Thoracic aorta (tissue), 2 donors: ENCODE measurements at places on chromosomes 16 and 17. TPM values are rescaled to one million over a fixed set of nuclear protein-coding genes. Genes with fewer than 3 reads are reported as not detected.

The ABCA9 gene
- total RNA-seq = 38.6 TPM

The TMEM220 gene
- total RNA-seq = 7.0 TPM

The PYDC1 gene
- not detected for total RNA-seq

The TP53TG3 gene
- total RNA-seq = not detected

The GRIN2C gene
- 0.42 TPM for total RNA-seq

The CACNG1 gene
- not detected for total RNA-seq

The ATF7IP2 gene
- 7.2 TPM for total RNA-seq

The SLC5A10 gene
- total RNA-seq = not detected

The SARM1 gene
- 24.1 TPM for total RNA-seq

The KRTAP9-8 gene
- not detected for total RNA-seq

The NOS2 gene
- not detected for total RNA-seq

The C16orf95 gene
- total RNA-seq = not detected

The SDK2 gene
- 6.0 TPM for total RNA-seq

The CMTM1 gene
- 0.81 TPM for total RNA-seq

The MEIOC gene
- total RNA-seq = not detected

The WFDC1 gene
- 4.6 TPM for total RNA-seq

The GALR2 gene
- total RNA-seq = 1.4 TPM

The CHST4 gene
- total RNA-seq = not detected

The ERBB2 gene
- 94.7 TPM for total RNA-seq

The GNGT2 gene
- not detected for total RNA-seq

The KAT2A gene
- 31.3 TPM for total RNA-seq
